ENCODE measurements at places on chromosomes 7 and 10. TPM values are rescaled to one million over a fixed set of nuclear protein-coding genes. Genes with fewer than 3 reads are reported as not detected.
A peak's percentile ranks its signal among the peaks of the same experiment; 100 is the strongest.

CALHM3 gene
- total RNA-seq = not detected

STOX1 gene
- total RNA-seq = not detected

CCDC172 gene
- not detected for total RNA-seq

CLDN15 gene
- total RNA-seq = 24.8 TPM

PLXDC2 gene
- 39.4 TPM for total RNA-seq

GRCh38 chr10:1514681-1515080, 222.6 kb downstream of the ADARB2 start:
- DNase-seq = no peak

DNA sequence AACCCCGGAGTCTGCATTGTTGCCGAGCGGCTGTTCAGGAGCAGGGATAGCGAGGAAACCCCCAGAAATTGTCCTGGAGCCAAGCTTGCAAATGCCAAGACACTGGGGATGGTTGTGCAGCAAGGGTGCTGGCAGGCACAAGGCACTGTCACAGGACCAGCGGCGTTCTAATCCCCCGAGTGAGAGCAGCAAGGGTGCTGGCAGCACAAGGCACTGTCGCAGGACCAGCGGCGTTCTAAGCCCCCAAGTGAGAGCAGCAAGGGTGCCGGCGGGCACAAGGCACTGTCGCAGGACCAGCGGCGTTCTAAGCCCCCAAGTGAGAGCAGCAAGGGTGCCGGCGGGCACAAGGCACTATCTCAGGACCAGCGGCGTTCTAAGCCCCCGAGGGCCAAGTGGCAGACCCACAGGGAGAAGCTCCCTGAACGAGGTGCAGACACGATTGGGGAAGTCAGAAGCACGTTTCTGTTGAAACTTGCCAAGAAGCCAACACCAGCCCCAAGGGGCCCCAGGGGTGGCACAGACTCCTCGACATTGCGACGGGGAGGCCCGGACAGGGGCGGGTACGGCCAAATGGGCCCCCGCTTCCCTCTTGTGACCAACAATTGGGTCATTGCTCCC, 40.4 kb upstream of the INPP5A start:
- peak; percentile 9 for DNase-seq

DNA sequence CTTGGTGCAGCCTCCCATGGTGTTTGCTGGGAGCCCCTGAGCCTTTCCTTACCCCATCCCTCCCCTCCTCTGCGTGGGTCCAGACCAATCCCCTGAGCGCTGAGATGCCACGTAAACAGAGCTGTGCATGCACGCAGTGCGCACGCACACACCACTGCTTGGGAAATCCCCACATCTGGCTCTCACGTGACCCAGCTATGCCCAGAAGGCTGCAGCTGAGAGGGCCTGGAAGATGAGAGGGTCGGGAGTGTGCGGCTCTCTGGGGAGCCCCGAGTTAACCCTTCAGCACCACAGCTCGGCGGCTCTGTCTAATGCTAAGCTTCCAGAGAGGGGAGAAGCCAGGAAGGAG, 177.2 kb downstream of the SH3PXD2A start:
- DNase-seq = peak; percentile 96

- DNase-seq = no peak
Measured at GRCh38 chr7:29274146-29275017, 79.8 kb downstream of the CHN2 start.

GRCh38 chr7:73482746-73483145, 39.3 kb downstream of the BAZ1B start:
- DNase-seq = no peak

GRCh38 chr7:69780379-69780778, 182.1 kb downstream of the AUTS2 start:
- no peak for DNase-seq

GRCh38 chr10:27373566-27374160, 130.4 kb upstream of the RAB18 start:
- no peak for DNase-seq

- DNase-seq = no peak
Measured at GRCh38 chr10:120803972-120804371, 47.2 kb upstream of the WDR11 start.

DNA sequence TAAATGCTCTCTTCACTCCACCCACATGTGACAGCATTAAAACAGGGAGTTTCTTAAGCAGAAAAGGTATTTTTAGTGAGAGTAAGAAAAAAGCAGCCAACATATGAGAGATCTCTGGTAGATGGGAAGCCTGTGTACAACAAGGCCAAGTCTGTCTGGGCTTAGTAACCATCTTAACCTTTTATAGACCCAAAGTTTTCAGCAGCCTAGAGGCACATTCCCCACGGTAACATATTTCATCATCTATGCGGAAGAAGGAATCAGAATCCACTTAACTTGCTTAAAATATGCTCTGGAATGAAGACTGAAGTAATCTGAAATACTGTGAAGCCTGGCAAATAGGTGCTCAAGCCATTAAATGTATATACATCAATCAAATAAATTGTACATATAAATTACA, 127.8 kb downstream of the RAPGEF5 start:
- no peak for DNase-seq

GRCh38 chr7:125876431-125876830, 946.8 kb upstream of the POT1 start:
- DNase-seq = no peak

- DNase-seq = peak; percentile 25
Measured at GRCh38 chr10:23994459-23995046, 214.4 kb upstream of the KIAA1217 start.

- DNase-seq = no peak
Measured at GRCh38 chr10:91707236-91707635, 74.4 kb upstream of the PPP1R3C start.

All from uterus (tissue), 4 donors.